ENCODE measurements at places on chromosomes 4 and X. TPM values are rescaled to one million over a fixed set of nuclear protein-coding genes. Genes with fewer than 3 reads are reported as not detected.
A peak's percentile ranks its signal among the peaks of the same experiment; 100 is the strongest.

SLC10A6 gene
- polyA plus RNA-seq, result not detected

FAM47A gene
- not detected for polyA plus RNA-seq

CWH43 gene
- polyA plus RNA-seq, result 15.8 TPM

ERVMER34-1 gene
- 4.2 TPM for polyA plus RNA-seq

PDE6B gene
- 10.8 TPM for polyA plus RNA-seq

BMX gene
- polyA plus RNA-seq, result not detected

SULT1B1 gene
- 0.39 TPM for polyA plus RNA-seq

FAAH2 gene
- polyA plus RNA-seq, result 17.1 TPM

DMD gene
- polyA plus RNA-seq, result 4.2 TPM

PNCK gene
- polyA plus RNA-seq, result 5.5 TPM

DNA sequence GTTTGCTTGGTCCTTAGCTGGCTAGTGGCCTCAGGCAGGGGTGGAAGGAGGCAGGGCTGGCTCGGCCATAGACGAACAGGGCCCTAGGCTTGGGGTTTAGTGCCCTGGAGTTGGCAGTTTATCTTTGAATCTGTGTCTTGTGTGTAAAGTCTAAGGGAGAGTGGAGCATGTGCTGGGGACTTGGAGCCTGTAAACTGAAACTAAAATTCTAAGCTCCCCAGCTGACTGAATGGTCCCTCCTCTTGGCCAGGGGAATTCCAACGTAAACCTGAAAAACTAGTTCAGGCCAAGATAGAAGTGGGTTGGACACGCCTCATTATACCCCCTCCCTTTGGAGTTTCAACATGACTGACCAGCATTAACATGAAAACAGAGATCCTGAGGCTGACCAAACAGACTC is 46.1 kb upstream of the GPR78 start:
- DNase-seq, result no peak

DNA sequence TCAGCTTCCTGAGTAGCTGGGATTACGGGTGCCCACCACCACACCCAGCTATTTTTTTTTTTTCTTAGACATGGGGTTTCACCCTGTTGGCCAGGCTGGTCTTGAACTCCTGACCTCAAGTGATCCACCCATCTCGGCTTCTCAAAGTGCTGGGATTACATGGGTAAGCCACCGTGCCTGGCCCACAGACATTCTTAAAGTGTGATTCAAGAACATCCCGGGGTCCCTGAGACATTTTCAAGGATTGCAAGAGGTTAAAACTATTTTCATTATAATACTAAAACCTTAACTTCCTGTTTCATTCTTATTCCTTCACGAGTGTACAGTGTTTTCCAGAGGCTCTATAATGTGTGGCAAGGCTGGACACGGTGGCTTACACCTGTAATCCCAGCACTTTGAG is 318.7 kb downstream of the CAMK2D start:
- no peak for DNase-seq

DNA sequence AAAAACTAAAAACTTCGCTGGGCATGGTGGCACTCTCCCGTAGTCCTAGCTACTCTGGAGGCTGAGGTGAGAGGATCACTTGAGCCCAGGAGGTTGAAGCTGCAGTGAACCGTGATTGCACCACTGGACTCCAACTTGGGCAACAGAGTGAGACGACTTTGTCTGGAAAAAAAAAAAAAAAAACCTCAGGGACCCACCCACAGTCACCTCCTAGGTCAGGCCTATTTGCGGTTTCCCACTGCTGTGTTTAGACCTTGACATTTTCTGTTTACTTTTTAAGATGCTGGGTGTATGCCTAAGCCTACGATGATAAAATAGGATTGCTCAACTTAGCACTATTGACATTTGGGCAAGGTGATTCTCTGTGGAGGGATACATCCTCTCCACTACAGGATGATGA is 197.4 kb upstream of the TBL1X start:
- no peak for DNase-seq

- DNase-seq, result no peak
Observed at GRCh38 chrX:101108284-101108683, 10.3 kb downstream of the CENPI start.

DNA sequence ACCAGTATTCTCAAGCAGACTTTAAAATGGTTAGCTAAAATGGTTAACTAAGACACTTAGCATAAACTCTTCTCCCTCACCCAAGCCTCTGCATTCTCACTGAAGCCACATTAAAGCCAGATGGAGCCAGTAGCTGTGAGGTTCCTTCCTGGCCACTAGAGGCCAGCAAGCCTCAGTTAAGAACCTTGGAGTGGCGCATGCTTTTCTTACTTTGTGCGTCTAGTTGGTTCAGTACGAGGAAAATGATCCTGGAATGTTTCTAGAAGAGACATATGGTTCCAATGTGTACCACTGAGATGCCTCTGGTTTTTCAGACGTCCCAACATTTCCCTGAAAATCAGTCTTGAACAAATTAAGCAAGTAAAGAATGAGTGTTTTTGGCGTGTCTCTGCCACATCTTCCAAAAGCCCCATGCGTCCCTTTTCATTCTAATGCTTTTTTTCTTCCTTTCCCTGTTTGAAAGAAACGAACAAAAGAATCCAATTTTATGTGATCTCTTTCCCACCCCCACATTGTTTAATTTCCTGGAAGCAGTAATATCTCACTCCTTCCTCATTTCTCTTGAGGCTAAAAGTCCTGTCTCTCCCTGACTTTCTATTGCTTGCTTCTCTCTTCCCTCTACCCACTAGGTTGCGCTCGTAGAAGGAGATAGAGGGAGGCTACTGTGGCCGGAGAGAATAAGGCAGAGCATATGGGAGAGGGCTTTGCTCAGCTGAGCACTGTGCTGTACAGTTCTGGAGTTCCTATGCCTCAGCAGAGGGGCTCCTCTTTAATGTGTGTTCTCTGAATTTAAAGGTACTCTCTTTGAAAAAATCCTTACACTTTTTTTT is 82.9 kb upstream of the TAB3 start:
- DNase-seq, result peak; percentile 57

- no peak for DNase-seq
Observed at GRCh38 chr4:156781852-156782251, 189.7 kb downstream of the PDGFC start.

DNA sequence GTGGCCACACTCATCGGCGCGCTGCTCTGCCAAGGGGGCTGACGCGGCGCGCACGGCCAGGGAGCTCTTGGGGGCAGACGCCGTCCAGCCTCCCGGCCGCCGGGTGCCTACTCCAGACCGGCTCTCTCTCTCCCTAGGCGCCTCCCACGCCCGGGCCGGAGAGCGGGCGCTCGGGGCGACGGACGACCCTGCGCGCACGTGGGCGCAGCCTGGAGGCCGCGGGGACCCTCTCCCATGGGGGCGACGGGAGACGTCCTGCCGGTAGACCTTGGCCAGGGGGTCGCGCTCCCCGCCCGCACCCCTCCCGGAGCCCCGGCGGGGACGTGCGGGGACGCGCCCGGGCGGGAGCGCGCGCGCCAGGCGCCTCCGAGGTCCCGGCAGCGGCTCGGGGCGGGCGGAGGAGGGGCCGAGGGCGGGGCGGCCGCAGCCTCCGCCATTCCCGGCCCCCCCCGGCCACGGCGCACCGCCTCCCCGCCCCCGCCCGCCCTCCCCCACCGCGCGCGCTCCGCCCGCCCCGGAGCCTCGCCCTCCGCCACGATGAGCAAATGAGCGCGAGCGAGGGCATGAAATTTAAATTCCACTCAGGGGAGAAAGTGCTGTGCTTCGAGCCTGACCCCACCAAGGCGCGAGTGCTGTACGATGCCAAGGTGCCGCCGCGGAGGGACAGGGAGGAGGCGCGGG is at the start of gene MSL3:
MSL3 (plus strand) TSS at position 519 of the 681 bp plus-strand sequence; CDS start at position 546, 27 bp downstream.
- DNase-seq, result peak; percentile 83

DNA sequence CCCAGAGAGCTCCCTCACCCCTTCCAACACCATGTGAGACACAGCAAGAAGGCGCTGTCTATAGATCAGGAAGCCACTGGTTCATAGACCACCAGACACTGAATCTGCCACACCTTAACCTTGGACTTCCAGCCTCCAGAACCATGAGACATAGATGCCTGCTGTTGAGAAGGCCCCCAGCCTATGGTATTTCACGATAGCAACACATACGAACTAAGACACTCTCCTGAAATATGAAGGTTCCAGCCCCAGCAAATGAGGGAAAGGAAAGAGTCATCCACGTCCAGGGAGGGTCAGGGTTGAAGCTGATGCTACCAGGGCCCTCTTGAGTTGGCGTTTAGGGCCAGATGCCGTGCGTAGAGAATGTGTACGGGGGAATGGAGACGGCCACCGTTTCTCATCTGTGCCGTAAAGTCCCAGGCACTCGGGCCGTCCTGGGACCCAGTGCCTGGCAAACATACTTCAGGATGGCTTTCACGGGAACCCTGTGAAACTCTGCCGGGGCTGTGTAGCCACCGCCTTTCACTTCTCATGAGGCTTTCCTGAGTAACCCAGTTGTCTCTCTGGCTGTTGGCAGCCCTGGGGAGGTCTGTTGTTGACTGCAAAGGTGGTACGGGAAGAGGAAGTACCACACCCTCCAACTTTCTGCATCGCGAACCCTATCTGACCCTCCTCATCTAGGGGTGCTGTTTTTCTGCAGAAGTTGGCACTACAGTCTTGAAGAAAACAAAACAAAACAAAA is 17.7 kb upstream of the P2RY8 start:
- no peak for DNase-seq

- DNase-seq, result peak; percentile 81
Observed at GRCh38 chrX:103356130-103356798, at the start of gene TCEAL9. Gene TCEAL9 (plus strand): TSS chrX:103356506. CDS start chrX:103357685, 1,179 bp downstream.

DNA sequence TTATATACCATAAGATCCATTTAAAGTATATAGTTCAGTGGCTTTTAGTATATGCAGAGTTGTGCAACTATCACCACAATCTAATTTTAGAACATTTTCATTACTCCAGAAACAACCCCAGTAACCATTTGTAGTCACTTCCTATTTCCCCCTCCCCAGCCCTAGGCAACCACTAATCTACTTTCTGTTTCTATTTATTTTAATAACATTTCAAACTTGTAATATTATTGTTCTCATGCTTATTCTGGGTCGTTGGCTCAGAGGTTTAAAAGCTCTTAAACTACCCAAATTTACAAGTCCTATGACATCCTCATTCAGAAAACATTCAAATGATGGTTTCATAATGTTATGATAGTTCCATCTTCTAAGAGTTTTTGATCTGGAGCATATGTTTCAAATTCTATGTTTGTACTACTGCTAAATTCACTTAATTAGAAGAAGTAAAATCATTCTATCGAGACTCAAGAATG is 18.4 kb downstream of the XIAP start:
- DNase-seq, result no peak

DNA sequence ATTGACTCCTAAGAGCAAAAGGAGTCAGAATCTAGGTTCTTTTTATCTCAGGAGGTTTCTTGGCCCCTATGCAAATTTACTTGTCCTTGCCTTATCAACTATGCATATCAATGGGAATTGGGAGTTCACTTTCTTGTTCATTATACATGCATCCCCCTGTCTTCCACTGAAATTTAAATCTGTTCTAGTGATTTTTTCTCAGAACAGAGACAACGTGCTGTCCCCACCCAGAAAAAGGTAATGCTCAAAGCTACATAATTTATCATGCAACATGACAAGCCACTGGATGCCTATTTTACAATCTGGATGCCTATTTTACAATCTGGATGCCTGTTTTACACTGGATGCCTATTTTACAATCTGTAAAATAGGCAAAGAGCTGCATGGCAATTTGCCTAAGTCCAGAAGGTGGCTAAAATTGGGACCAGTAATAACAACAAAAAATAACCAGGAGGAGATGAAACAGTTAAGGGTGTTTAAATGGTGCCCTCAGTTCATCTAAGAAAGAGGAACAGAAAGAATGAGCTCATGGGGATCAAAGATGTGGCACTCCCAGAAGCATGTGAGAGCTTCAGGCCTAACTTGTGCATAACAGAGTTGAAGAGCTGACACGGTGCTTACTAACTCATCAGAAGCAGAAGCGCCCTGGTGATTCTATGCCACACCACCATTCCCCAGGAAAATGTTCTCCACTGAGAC is 537.8 kb upstream of the BOD1L1 start:
- no peak for DNase-seq

DNA sequence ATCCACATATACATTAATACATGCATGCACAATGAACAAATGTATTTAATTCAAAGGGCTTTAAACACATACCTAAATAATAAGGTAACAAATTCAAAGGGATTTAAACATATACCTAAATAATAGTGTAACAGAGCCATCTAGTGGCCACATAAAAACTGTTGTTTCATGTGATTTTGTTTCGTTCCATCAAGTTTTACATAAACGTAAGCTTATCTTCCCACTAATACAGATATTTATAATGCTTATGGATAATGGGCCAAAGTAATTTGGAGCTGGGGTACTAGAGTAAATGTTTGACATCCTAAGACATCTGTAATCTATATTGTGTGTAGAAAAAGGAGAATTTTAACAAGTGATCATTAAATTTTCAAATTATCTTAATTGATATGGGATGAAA is 82.3 kb downstream of the PRSS12 start:
- DNase-seq, result no peak

GRCh38 chr4:11765849-11766453 is 337.3 kb upstream of the HS3ST1 start:
- no peak for DNase-seq

DNA sequence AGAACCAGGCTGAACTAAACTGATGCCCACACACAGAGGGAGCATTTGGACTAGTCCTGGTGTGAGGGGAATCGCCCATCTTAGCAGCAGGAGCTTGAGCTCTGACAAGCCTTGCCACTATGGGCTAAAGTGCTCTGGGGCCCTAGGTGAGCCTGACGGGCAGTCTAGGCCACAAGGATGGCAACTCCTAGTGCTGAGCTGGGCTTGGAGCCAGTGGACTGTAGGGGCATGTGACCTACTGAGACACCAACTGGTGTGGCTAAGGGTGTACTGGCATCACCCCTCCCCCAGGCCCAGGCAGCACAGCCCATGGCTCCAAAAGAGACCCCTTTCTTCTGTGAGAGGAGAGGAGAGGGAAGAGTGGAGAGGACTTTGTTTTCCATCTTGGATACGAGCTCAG is 14.5 kb downstream of the CENPU start:
- DNase-seq, result no peak

DNA sequence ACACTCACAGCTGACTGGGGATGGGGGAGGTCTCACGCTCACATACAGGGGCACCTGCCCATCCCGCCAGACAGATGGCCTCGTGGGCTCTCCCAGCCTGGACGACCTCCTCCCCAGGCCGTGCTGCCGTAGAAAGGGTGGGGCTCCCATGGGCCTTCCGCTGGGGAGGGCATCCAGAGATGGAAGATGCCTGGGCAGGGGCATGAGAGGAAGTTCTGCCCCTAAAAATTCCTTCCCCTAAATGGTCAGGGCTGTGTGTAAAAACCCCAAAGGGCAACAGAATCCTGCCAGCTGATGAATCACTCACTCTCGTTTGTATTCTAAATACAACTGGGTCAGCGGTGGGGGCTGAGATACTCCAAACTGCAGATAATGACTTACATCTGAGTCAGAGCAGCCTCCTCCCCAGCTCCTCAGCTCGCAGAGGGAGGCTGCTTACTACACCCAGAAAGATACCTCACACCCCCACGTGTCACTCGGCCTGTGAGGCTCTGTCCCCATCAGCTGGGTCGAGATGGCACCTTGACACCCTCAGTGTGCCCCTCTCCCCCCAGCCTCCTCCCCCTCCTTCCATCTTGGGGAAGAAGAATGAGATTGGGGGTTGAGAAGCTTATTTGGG is 10.1 kb downstream of the WDR1 start:
- no peak for DNase-seq

- DNase-seq, result no peak
Observed at GRCh38 chr4:126583509-126583908, 1049.2 kb upstream of the INTU start.
